ENCODE measurements at places on chromosomes 3 and 15.

GRCh38 chr3:189272500-189273119, 100.8 kb downstream of the TPRG1 start:
- no peak for DNase-seq

GRCh38 chr15:92949604-92950249, 49.6 kb downstream of the CHD2 start:
- DNase-seq, result no peak

- no peak for DNase-seq
Measured at GRCh38 chr3:193777524-193777923, 184.5 kb downstream of the OPA1 start.

DNA sequence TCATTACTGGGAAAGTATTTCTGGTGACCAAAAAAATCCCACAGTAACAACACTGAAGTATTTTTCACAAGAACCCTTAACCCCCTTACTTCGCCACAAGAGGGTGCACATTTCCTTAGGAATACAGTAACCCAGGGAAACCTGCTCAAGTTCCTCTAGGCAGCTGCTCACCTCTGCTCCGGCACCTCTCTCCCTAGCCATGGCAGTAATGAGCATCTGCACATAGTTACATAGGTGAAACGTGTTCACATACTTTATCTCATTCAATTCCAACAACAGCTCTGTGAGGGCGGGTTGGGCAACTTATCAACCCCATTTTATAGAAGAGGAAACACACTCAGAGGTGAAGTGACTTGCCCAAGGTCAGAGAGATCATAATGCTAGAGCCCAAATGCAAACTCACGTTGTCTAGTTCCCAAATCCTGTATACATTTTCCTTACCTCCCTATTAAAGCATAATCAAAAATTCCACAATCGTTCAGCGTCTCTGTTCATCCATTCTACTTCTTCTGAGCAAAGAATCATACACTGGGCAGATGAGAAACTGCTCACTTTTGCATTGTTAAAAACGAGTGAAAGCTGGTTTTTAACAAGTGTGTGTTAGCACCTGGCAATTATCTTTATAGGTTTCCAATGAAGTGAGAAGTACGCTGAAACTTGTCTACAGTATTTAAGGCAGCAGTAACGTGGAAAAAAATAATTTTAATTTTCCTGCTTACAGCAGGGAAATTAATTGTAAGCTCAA, 90.7 kb downstream of the IGF2BP2 start:
- no peak for DNase-seq

DNA sequence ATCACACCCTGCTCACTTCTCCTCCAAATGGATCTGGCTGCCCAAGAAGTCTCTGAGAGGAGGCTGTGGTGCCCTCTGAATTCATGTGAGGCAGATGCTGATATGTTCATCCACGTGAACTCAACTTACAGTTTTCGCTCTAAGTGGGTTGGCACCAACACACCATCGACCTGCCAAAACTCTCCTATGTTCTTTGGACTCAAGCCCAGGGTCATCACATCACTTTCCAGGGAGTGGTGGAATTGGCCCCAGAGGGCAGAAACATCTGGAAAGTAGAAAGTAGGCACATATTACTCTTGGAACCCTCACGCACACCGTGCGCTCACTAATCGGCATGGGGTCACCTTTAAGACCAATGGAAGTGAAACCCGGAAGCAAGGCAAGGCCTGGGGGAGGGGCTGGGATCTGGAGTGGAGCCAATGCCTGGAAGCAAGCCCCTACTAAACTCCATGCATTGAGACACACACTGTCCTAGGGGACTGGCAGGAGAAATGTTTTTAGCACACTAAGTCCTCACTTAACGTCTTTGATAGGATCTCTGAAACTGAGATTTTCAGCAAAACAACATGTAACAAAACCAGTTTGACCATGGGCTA, 41.4 kb downstream of the SSUH2 start:
- DNase-seq, result no peak

DNA sequence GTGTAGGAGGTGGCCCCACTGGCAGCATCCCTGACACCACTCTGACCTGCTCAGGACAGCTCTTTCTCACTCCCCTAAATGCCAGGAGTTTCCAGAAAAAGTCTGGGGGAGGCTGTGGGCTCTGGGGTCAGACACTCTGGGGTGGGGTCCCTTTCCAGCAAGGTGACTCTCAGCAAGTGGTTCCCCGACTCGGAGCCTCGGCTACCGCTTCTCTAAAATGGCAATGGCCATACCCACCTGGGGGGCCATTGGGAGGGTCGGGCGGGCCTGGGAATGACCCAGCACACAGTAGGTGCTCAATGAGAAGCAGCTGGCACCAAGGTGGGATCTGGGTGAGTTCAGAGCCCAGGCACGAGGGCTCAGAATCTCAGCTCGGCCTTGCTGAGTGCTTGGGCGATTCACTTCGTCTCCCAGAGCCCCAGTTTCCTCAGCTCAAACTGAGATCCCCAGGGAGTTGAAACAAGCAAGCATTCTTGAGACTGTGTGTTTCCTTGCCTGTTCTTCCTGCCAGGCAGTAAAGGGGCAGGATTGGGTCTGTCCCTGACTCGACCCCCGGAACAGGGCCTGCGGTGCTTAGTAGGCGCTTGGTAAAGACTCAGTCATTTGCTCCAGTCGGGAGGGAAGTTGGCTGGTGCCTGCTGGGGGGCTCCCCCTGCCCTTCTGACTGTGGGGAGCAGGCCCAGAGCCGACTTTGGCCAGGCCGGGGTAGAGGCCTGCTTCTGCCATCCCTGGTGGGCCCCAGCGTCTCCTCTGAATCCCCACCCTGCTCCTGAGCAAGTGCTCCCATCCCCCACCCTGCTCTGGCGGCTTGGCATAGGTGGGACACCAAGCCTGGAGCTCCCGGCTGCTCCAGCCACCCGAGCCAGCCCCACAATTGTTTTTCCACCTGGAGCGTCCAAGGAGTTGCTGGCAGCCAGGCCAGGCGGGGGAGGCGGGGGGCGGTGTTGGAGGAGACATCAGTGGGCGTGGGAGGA, 32.9 kb upstream of the FBLN2 start:
- DNase-seq, result no peak

DNA sequence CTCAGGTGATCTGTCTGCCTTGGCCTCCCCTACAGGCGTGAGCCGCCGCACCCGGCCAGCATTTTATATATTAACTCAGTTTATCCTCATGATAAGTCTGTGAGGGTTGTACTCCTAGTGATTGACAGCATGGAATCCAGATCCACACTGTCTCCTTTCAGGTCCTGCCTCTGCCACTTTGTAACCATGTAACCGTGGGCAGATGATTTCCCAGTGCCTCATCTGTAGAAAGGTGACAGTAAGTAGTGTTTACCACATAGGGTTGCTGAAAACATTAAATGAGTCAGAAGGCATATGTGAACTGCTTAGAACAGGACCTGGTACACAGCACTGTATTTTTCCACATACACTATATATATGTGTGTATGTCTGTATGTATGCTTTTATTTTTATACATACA, 2.4 kb downstream of the FYTTD1 start:
- DNase-seq, result no peak

DNA sequence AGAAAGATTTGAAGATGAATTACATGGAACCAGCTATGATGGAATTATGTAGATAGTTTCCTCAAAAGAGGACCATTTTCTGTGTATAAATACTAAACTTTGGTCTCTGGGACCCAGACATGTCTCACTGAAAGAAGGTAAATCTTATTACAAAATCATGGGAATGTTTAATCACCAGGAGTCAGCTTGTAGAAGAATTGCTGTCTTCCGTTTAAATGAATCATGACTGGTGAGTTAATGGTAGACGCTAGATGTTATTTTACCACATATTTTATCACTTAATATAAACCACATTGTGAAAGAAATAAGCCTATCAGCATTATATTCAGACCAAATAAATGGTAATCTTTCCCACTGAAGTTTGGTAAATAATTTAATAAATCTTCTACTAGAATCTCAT, 322.3 kb upstream of the SUCLG2 start:
- DNase-seq, result no peak

GRCh38 chr3:41190509-41191284, 8.6 kb upstream of the CTNNB1 start:
- no peak for DNase-seq

DNA sequence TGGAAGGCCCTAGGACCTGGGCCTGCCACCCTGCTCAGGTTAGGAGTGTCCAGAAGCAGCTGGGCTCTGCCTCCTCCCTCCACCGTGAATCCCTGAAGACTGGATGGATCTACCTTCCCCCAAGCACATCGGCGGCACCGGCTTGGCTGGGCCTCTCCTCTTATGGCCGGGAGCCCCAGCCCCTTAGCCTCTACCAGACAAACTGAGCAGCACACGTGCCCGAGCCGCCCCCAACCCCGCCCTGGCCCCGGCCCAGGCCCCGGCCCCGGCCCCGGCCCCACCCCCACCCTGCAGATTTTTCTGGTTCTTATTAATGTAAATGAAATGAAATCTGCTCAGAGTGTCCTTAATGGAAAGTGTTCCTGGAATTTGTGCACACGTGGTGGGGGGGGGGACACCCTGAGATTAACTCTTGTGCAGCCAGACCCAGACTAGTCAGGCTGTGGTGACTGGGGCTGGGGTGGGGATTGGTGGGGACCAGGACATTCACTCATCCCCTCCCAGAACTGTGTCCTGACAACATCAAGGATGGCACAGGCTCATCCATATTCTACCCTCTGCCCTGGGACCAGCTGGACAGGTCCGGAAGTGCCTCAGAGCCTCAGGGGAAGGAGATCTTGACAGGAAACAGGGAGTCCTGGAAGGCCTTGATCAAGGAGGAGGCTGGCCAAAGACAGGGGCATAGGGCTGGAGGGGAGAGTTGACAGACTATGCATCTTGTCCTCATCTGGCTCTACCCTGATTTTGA, 30.9 kb upstream of the SEMA3F start:
- no peak for DNase-seq

- DNase-seq, result no peak
Measured at GRCh38 chr3:50972029-50972428, 297.3 kb downstream of the DOCK3 start.

DNA sequence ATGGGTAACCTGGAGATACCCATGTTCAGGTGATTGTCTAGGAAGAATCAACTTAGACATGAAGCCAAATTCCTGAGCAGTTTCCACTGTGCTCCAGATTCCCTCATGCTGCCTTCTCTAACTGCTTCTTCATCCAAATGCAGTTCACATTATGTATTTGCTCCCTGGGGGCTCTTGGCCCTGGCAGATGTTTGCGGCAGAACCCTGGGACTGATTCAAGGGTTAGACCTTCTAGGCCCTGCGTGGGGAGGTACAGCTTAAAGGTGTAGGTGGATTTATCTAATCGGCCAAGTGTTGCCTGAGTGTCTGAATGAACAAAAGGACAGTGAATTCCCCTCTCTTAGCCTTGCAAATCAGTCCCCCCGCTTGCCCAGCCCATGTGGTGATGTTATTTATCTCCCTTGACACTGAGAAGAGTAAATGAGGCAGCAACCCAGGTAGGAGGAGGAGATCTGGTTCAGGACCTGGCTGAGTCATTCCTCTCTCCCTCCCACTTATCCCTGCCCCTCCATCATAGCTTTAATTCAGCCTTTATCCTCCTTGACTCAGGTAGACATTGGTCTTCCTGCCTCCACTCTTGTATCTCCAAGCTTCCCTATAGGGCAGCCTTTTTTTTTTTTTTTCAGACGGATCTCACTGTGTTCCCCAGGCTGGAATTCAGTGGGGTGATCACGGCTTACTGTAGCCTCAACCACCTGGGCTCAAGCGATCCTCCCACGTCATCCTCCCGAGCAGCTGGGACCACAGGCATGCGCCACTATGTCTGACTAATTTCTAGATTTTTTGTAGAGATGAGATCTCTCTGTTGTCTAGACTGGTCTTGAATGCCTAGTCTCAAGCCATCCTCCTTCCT, 54.8 kb downstream of the MAGEF1 start:
- DNase-seq, result no peak

DNA sequence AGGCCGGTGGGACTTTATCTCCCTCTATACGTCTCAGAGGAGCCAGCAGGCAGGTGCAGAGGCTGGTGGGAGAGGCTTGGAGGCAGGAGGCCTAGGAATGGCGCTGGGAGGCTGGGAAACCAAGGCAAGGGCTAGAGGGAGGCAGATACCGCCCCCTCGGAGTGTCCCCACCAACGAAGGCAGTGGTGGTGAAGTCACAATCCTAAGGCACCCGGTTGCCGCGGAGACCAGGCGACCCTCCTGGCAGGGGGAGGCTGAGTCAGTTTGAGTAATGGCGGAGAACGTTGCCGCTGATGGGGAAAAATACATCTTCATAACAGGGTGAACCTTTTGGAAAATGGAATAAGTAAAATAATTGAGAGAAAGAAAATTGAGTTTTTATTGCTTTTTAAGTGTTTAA, 29.9 kb upstream of the CACNA2D2 start:
- no peak for DNase-seq

DNA sequence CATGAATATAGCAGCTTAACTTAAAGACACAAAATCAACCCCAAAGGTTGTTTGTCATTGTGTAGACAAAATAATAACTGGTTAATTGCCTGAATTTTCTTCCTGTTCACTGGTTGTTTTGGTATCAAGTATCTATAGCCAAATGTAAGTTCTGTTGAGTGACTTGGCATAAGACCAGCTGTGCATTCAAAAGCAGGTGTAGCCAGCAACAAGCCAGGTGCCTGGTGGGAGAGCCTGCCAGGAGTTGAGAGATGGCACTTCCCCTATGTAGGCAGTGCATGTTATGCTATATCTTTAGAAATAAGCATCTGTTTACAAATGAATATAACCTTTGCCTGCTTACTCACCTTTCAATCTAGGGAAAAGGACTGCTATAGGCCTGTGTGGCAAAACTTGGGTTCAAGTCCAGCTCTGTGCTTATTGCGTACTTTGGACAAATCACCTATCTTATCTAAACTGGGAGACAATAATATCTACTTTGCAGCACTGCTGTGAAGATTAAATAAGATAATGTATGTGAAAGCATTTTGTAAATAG, 84.9 kb upstream of the TBL1XR1 start:
- no peak for DNase-seq

DNA sequence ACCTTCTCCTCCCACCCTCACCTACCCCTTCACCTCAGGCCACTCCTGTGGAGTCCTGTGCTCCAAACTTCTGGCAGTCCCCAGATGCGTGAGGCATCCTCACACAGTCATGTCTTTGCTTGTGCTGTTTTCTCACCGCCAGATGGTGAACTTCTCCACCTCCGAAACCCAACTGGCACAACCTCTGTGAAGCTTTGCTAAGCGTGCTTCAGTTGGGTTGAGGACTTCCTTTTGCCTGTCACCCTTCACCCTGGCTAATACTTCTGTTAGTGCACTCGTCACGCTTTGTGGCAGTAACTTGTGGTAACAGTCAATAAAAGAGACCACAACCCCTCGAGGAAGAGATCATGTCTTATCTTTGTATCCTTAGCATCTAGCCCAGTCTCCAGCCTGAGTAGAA, 42.0 kb upstream of the SKOR1 start:
- no peak for DNase-seq

DNA sequence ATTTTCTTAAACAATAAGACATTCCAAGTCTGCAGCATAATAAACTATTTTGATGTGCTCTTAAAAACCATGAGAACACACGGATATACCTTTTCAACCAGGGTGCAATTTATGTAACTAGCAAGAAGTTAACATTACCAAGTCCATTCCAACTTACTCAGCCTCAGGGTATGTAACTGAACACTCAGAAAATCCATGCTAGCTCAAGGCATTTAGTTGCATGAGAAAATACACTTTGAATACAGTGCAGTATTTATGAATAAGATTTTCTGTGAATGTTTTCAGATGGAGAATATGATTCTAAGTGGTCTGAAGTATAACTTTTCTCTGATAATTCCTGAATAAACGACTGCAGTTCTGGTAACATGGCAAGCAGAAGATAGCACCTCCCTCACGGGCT, 124.3 kb downstream of the SNRK start:
- DNase-seq, result no peak

Data from stimulated activated CD4-positive, alpha-beta T cell treated with anti-CD3 and anti-CD28 coated beads, Interleukin-1b, Interleukin-23, amount 100 ng/mL, for 24 hours (primary cell).